ENCODE measurements at places on chromosomes 1 and 21. TPM values are rescaled to one million over a fixed set of nuclear protein-coding genes. Genes with fewer than 3 reads are reported as not detected.

Gene RUNX3
- total RNA-seq: not detected

Gene PAQR6
- 0.19 TPM for total RNA-seq

Gene ARTN
- total RNA-seq: not detected

Gene ETV3L
- not detected for total RNA-seq

Gene AKR7A3
- 0.14 TPM for total RNA-seq

Gene TMEM200B
- 0.28 TPM for total RNA-seq

Gene IL10
- total RNA-seq: not detected

Gene GLMP
- total RNA-seq: 48.3 TPM

Gene REN
- total RNA-seq: not detected

Gene LIN28A
- total RNA-seq: not detected

Gene CAMK2N1
- total RNA-seq: 7.8 TPM

Gene CRYAA
- total RNA-seq: not detected
